NCI-H2227 treated with DMSO at 0.1 percent for 48 hours (cell line): ENCODE measurements at places on chromosomes 1 and 21.

- DNase-seq, result no peak
Observed at GRCh38 chr1:172003766-172004530, 162.7 kb downstream of the DNM3 start.

DNA sequence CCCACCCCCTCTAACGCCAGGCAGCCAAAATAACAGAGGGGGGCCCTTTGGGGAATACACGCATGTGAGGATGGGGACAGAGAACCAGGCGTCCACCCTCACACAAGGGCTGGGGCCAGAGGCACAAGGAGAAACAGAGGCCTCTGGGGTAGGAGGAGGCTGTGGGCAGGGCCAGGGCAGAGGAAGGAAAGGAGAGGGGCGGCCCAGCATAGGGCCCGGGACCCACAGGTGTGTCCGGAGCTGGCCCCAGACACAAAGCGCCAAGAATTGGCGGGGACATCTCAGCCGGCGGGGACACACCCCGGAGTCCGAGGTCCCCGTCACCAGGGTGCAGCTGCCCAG lies 6.7 kb downstream of the PLEKHG5 start:
- DNase-seq, result no peak

DNA sequence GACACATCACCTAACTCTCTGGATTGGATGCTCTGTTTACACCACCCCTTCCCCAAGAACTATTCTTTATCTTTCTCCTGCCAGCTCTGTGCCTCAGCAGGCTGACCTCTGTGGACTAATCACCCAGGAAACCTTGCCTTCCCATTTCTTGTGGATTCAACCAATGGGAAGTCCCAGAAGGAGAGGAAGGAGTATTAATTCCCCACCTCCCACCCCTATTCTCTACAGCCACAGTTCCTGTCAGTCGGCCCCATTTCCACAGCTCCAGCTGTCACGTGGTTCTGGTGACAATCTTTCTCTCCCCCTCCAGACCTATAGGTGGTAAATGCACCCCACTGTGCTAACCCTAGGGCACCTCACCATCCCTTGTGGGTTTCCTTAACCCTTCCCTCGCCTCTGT lies 46.8 kb upstream of the SSBP3 start:
- DNase-seq, result no peak

- no peak for DNase-seq
Observed at GRCh38 chr1:38858833-38859560, 575 bp downstream of the RRAGC start.

DNA sequence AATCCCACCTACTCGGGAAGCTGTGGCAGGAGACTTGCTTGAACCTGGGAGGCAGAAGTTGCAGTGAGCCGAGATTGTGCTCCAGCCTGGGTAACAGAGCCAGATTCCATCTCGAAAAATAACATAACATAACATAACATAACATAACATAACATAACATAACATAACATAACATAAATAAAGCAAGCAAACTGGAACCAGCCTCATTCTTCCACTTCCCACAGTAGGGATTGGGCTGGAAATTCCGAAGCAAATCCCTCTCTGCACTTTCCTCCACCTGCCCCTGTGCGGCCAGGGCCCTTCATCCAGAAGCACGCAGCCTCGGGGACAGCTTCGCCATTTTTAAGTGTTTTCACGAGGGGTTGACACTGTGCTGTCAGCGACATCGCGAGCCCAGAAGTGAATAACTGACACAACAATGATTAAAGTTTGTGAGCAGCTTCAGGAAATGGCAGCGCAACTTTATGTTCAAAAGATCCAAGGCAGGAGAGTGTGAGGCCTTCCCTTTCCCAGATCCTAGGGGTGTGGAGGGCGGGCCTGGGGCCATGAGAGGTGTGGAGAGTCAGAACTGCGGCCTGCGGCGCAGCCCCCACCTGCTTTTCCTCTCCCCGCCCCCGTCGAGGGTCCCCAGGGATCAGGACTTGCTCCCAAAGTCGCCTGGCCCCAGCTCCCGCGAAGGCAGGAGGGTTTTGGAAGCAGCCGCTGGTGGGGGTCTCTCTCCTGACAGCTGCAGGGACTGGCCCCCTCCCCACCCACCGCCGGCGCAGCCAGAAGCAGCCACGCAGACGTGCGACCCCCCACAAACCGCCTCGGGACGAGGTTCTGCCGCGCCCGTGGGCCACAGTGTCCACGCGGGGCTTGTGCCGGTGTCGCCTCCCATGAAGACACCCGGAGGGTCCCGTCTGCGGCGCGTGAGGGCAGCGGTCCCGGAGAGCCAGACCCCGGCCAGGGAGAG lies 651 bp upstream of the GABRD start:
- DNase-seq, result no peak

DNA sequence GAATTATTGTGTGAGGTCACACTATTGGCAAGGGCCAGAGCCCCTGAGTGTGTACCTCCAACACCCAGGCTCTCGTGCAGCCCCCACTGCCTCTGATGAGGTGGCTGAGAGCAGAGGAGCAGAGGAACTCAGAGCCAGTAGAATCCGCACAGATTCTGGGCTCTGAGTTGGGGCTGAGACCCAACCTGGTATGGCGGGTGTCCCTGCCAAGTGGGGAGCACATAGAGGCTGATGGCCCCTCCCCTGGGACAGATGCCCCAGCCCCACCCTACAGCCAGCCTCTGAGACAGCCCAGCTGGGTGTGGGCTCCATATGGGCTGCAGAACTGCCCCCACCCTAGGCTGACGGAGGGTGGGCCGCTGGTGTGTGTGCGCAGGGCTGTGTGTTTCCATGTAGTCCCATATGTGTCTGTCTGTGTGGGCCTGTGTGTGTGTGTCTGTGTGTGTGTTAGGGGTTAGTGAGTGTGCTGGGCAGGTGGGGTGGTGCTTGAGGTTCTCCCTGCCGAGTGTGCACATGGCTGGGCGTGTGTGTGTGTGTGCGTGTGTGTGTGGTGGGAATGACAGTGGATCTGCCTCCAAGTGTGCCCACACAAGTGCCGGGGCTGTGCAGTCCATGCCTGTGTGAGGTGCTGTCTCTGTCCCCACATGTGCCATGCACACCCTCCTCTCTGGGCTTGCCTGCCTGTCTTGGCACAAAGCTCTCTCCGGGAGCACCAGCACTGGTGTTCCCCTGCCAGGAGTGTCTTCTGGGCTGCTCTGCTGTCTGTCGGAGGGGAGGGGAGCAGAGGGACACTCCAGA lies 24.4 kb downstream of the FOXO6 start:
- DNase-seq, result no peak

- DNase-seq, result no peak
Observed at GRCh38 chr1:70429219-70429618, 18.2 kb downstream of the CTH start.

GRCh38 chr1:85121744-85122143 lies 73.4 kb upstream of the MCOLN3 start:
- no peak for DNase-seq

DNA sequence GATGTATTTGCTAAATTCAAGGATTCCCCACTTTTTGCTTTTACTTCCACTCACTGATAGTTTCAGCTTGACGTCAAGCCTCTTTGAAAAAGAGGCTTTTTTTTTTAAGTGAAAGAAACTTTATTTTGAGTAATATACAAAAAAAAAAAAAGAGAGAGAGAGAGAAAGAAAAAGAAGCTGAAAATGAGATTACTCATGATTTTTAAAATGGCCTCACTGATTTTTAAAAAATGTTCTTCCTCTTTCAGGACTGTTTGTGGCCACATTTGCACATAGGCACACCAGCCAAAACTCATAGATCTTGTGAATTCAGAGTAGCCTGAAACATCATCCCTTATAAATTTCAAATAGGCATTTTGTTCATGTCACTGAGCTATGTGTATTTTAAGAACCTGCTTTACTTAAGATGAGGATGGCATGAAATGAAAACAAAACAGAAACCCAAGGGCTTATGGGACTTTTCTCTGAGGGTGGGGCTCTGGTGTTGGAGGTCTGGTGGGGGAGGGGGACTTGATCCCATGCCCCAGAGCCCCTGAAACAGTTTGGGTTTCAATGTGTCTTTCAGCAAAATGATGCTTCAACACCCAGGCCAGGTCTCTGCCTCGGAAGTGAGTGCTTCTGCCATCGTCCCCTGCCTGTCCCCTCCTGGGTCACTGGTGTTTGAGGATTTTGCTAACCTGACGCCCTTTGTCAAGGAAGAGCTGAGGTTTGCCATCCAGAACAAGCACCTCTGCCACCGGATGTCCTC lies 6.1 kb downstream of the ATF3 start:
- DNase-seq, result no peak

DNA sequence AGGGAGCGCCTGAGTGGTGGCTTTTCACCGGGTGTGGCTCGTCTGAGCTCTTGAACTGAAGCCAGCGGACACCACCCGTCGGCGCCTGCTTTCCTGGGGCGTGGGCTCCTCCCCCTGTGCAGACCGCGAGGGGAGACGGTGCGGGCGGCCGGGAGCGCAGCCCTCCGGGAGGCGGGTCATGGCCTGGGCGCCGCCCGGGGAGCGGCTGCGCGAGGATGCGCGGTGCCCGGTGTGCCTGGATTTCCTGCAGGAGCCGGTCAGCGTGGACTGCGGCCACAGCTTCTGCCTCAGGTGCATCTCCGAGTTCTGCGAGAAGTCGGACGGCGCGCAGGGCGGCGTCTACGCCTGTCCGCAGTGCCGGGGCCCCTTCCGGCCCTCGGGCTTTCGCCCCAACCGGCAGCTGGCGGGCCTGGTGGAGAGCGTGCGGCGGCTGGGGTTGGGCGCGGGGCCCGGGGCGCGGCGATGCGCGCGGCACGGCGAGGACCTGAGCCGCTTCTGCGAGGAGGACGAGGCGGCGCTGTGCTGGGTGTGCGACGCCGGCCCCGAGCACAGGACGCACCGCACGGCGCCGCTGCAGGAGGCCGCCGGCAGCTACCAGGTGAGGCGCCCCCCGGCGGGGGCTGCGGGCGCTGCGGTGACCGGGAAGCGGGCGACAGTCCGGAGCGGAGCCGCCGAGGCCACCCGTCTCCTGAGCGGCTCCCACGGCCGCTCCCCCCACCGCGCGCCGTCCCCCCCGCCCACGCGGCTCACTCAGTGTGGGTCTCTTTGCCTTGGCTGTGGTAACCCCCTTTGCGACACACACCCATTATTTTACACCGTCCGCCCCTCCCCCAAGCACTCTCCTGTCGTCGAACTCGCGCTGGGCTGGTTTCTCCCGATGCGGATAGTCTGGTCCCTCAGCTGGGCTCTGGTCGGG lies at the start of gene TRIM58:
TSS of gene TRIM58 (plus strand) at position 119 of the 916 bp plus-strand sequence. CDS start at position 179, 60 bp downstream.
- DNase-seq, result no peak

DNA sequence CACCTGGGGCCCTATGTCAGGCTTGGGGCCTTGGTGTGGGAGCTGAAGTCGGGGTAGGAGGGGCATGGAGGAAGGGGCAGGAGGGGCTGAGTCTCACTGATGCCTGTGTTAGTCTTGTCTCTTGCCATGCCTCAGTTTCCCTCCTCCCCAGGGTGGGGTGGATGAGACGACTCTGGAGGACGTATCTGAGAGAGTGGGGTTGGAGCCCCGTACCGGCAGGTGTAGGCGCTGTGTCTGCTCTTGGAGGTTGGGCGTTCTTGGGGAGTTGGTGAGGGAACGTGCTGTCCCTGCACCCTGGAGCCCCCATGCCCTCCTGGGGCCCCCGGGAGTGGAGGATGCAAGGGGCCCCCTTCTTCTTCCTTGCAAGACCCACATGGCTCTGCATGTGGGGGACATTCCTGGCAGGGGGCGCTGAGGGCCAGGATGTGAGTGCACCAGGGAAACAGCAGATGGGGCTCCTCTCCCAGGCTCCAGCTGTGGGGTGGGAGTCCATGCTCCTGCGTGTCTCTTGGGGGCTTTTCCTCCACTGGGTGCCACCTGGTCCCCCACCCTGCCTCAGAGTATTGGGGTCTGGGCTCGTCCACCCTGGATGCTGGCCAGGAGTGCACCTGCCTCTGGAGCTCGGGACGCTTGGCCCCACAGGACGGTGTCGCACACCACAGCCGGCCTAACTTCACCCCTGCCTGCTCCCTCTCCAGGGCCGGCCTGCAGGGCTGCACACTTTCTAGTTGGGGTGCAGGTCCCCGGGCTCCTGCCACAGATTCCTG lies 1.4 kb upstream of the TNFRSF14 start:
- DNase-seq, result no peak

DNA sequence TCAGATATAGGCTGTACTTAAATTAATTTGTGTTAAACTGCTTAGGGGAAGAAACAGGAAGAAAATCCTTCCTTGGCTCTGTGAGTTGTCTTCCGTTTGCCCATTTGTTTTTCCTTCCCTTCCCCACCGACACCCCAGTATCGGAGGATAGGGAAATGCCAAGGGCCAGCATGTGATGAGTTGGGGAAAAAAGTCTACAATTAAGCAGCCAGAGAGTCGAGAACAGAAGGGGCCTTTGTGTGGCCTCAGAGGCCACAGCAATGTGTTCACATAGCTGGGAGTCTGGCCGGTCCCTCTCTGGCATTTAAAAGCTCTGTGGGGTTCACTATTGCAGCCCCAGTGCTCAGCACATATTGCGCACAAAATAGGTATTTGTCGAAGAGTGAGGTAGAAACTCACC lies 489.3 kb downstream of the MATN1 start:
- no peak for DNase-seq

GRCh38 chr1:208079161-208079560 lies 165.0 kb downstream of the PLXNA2 start:
- no peak for DNase-seq

DNA sequence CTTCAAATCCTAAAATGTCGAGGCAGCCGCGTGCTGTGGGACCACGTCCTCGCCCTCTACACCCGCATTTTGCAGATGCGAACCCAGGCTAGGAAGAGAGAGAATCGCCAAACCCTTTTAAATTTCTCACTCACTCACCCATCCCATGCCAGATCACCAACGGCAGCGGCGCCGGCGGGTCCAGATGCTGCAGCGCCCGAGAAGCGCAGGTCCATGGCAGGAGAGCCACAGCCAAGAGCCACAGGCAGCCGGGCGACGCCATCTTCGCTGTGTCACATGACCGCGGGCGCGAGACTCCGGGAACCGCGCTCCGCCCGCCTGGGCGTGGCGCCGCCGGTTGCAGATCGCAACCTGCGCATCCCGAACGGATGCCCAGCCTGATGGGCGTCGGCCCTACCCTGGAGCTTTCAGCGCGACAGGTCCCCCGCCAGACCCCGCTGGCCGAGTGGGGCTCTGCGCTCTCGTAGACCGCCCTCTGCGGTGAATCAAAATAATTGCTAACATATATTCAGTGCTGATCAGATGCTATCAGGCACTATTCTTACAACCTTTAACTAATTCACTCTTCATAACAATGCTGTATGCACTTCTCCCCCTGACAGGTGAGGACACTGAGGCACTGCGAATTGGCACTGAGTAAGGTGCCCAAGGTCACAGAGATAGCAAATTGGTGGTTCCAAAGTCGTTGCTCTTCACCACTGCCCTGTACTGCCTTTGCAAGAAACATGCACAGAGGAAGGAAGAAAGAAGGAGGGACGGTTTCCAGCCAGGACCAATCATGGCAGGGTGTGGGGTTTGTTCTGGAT lies at the start of gene PPT1:
TSS of gene PPT1 (minus strand) at position 276 of the 806 bp plus-strand sequence. CDS start at position 262, 14 bp downstream.
- peak; percentile 74 for DNase-seq

DNA sequence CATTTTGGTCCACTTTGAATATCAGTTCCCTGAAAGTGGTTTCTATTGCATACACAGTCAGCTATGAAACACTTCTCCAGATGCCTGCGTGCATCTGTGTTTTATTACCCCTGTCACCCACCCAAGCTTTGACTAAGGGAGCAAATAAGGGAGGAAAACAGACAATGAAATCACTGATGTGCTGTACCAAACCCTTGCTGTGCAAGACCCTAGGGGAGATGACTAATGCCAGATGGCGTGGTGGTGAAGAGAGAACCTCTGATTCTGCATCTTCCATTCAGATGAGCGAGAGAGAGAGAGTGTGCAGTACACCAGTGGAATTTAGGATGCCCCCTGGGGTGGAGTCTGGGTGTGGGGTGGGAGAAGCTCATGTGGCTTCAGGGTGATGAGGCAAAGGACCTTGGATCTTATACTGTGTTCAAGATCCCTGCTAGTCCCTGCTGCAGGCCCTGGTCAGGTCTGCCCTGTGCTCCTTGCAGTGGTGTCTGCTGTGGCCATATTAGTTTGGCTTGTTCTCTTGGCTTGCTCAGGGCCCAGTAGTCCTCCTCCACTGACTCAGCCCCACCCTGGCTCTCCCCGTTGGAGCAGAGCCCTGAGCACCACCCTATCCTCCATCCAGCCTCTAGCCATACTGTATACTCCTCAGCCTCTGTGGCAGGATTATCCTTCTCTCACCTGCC lies 18.5 kb downstream of the CLCA1 start:
- no peak for DNase-seq
